Activated CD4-positive, alpha-beta T cell treated with anti-CD3 and anti-CD28 coated beads for 4 hours (primary cell): ENCODE measurements at places on chromosomes 1 and 21.

- no peak for DNase-seq
These were observed 175.5 kb downstream of the HUNK start for GRCh38 chr21:32048353-32048752.

DNA sequence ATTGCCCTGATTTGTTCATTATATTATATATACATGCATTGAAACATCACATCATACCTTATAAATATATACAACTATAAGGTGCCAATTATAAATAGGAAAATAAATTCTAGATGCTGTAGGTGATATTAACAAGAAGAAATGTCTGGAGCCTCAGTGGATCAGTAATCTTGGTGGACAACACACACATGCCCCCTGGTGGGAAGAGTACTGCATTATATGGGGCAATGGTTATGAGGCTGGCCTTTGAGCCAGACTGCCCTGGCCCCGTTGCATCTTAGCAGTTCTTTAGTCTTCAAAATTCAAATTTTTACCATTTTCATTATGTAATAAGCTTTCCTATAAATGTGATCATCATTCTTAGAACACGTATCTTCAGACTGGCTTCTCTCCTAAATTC, 335.0 kb upstream of the GREM2 start:
- DNase-seq = no peak

GRCh38 chr1:244654108-244655038, 1.4 kb downstream of the DESI2 start:
- DNase-seq = no peak

DNA sequence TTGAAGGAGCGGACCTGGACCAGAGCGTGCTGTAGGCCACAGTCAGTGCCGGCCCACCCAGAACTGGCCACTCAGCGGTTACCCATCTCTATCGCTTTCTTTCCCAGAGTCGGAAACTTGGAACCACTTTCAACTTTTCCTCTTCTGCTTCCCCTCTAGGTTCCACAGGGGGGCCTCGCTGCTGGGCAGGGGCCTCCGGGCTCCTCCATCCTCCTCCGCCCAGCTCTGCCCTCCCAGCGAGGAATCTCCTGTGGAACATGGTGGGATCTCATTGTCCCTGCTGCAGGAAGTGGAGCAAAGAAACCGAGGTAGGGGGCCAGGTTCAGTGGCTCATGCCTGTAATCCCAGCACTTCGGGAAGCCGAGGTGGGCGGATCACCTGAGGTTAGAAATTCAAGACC, 139.2 kb downstream of the ETS2 start:
- DNase-seq = no peak

- no peak for DNase-seq
These were observed 36.3 kb upstream of the FAM3B start for GRCh38 chr21:41280115-41280919.

- DNase-seq = no peak
These were observed 34.5 kb upstream of the ATP2B4 start for GRCh38 chr1:203592156-203592555.

DNA sequence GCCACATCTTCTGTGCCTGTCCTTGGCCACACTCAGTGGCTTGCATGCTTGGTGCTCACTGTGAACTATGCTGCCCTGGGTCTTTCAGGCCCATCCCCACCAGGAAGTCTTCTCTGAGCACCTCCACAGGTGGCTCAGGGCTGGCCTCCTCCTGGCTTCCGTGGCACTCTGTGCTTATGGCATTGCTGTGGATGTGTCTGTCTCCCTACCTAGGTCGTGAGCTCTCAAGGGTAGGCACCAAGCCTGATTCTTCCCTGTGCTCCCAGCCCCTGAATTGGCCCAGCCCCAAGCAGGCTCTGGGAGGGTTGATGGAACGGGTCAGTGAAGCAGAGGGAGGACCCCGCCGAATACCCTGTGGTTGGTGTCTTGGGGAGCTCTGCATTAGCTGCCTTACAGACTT, 197.7 kb upstream of the EDN2 start:
- no peak for DNase-seq

GRCh38 chr1:16162163-16162822, 6.4 kb upstream of the EPHA2 start:
- DNase-seq = peak; percentile 57

GRCh38 chr1:33377013-33377412, 53.9 kb downstream of the PHC2 start:
- DNase-seq = no peak

DNA sequence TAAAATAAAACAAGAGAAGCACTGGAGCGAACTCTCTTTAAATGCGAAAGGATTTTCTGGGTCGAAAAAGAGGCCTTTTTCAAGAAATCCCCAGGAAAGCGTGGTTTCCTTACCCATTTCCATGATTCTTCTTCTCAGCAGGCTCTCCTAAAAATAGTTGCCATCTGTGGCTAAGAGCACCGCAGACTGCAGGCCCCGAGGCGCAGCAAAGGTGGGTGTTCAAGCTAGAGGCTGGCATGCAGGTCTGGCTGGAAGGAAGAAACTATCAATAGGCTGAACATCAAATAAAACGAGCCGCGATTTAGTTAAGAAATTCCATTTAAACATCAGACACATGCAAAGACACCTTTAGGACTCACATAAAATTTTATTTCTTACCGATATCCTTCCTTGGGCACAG, 135.1 kb downstream of the ADAMTS1 start:
- DNase-seq = no peak

- no peak for DNase-seq
These were observed 205.5 kb downstream of the PTBP2 start for GRCh38 chr1:96927125-96927524.

- no peak for DNase-seq
These were observed 422.5 kb downstream of the NEGR1 start for GRCh38 chr1:71859806-71860205.
